ENCODE measurements at places on chromosomes 12 and 14. TPM values are rescaled to one million over a fixed set of nuclear protein-coding genes. Genes with fewer than 3 reads are reported as not detected.
A peak's percentile ranks its signal among the peaks of the same experiment; 100 is the strongest.

- DNase-seq = no peak
- no peak overlapping the region for H3K4me3 ChIP-seq
- peaks cover 4% of the 10 kb centered on the region for H3K36me3 ChIP-seq
- H3K4me1 ChIP-seq = peaks cover 12% of the 10 kb centered on the region
Measured at GRCh38 chr12:114671443-114672411, 12.2 kb downstream of the TBX3 start.

DNA sequence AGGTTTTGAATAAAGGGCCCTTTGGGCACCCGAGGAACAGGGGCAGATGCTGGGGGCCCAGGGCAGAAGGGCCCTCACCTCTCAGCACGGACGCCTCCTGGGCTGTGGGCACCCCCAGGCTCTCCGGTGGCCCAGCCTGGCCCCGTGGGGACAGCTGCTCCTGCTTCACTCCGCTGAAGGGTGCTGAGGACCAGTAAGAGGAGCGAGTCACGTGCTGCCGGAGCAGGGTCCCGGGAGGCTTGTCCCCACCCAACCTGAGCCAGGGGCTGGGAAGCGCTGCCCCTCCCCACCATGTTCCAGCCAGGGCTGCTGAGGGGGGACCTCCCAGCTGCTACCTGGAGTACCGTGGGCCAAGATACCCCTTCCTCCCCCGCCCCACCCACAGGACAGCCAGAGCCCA is 59.5 kb downstream of the RFLNA start:
- no peak overlapping the region for H3K27ac ChIP-seq
- no peak for DNase-seq
- H3K27me3 ChIP-seq = no peaks in the 10 kb centered on the region
- H3K36me3 ChIP-seq = peaks cover 43% of the 10 kb centered on the region
- peaks cover 12% of the 10 kb centered on the region for H3K4me1 ChIP-seq

CPNE8 gene
- 8.7 TPM for total RNA-seq

DNA sequence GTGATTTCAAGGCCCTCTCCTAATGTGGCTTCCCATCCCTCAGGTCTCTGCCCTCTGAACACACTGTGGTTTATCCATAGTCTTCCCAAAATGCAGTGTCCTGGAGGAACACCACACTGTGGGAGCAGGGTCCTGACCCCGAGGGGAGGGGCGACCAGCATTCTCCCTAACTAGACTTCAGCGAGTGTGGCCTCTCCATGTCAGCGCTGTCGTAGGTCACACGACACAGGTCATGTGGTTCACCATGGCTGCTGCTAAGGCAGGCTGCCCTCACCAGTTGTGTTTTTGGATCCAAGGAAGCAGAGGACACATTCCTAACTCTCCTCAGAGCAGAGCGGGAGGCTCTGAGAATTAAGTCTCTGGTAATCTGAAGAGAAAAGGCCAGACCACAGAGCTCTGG is 50.5 kb downstream of the SSH1 start:
- peak overlapping the region; percentile 99 for H3K27ac ChIP-seq
- H3K4me3 ChIP-seq = no peak overlapping the region
- H3K36me3 ChIP-seq = peaks cover 47% of the 10 kb centered on the region
- H3K27me3 ChIP-seq = no peaks in the 10 kb centered on the region

GPD1 gene
- 0.43 TPM for total RNA-seq

- H3K36me3 ChIP-seq = no peaks in the 10 kb centered on the region
- no peak for DNase-seq
- H3K4me1 ChIP-seq = peaks cover 2% of the 10 kb centered on the region
- no peak overlapping the region for H3K4me3 ChIP-seq
- peaks cover 29% of the 10 kb centered on the region for H3K27me3 ChIP-seq
Measured at GRCh38 chr12:66241061-66242043, 52.3 kb downstream of the IRAK3 start.

DNA sequence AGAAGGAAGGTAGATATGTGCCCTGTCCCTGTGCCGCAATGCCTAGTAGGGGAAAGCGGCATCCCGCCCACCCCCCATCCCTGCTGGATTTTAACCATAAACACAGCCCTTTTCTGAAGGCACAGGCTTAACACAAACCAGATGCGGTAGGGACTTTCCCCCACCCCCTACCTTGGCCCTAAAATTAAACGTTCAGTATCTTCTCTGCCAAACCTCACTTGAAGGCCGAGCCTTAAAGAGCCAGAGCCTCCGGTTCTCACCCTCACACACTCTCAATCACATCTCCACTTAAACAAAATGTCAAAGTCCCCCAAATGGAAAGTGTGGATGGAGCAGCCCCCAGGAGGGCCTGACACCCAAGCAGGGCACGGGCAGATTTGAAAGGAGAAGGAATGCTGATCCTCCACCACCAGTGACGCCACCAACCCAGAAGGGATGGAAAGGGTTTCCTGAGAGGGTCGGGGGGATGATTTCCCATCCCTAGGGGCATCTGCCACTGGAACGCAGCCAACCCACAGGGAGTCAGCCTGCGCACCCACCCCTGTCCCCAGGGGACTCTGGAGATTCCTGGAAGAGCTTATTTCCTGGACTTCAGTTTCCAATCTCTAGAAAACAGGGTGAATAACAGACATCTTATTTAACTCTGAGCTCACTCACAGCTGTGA is 26.4 kb downstream of the ACTN1 start:
- peaks cover 4% of the 10 kb centered on the region for H3K36me3 ChIP-seq
- no peak for DNase-seq
- peak overlapping the region; percentile 35 for H3K4me3 ChIP-seq
- peak overlapping the region; percentile 95 for H3K27ac ChIP-seq
- peaks cover 96% of the 10 kb centered on the region for H3K4me1 ChIP-seq

- H3K27ac ChIP-seq = peak overlapping the region; percentile 92
- no peak for DNase-seq
- H3K4me3 ChIP-seq = peak overlapping the region; percentile 67
- peaks cover 52% of the 10 kb centered on the region for H3K4me1 ChIP-seq
- H3K27me3 ChIP-seq = no peaks in the 10 kb centered on the region
Measured at GRCh38 chr14:61470261-61470960, 149.0 kb downstream of the PRKCH start.
